Vagina (tissue), 2 donors: ENCODE measurements at places on chromosomes 2 and 18. TPM values are rescaled to one million over a fixed set of nuclear protein-coding genes. Genes with fewer than 3 reads are reported as not detected.

GRCh38 chr2:100902817-100903405 lies 83.0 kb downstream of the NPAS2 start:
- peaks cover 20% of the 10 kb centered on the region for H3K4me1 ChIP-seq
- H3K27ac ChIP-seq, result no peak overlapping the region
- no peak overlapping the region for H3K4me3 ChIP-seq
- no peaks in the 10 kb centered on the region for H3K27me3 ChIP-seq
- DNase-seq, result no peak

GRCh38 chr2:230690439-230690838 lies 22.2 kb upstream of the CAB39 start:
- DNase-seq, result no peak
- H3K27me3 ChIP-seq, result no peaks in the 10 kb centered on the region
- no peak overlapping the region for H3K27ac ChIP-seq
- no peak overlapping the region for H3K4me3 ChIP-seq
- no peaks in the 10 kb centered on the region for H3K4me1 ChIP-seq

- H3K4me3 ChIP-seq, result no peak overlapping the region
- H3K36me3 ChIP-seq, result no peaks in the 10 kb centered on the region
- no peak for DNase-seq
- H3K27me3 ChIP-seq, result no peaks in the 10 kb centered on the region
- no peaks in the 10 kb centered on the region for H3K4me1 ChIP-seq
Observed at GRCh38 chr2:45156605-45157004, 147.4 kb upstream of the SIX2 start.

DNA sequence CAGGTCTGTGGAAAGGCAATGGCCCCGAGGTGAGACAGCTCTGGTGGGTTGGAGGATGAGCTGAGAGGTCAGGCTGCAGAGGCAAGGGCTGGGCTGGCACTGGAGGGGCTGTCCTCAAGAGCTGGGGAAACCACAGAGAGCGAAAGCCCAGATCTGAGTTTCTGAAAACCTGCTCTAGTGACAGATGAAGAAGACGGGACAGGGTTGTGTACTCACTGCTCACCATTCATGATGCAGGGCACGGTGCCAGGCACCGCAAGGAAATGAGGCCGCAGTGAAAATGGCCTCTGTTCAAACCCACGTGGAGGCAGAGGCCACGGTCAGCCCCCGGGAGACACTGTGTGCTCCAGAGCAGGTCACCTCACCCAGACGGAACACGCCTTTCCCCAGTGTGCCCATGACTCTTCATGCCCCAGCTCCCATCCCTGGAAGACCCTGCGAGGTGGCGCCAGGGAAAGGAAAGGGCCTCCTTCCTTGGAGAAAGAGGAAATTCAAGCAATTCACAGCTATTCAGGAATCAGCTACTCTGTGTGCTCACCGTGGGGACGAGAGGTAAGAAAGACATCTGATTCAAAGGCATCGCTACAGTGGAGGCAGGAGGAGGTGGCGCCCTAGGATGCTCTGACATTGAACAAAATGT lies 24.3 kb upstream of the ID2 start:
- no peak overlapping the region for H3K4me3 ChIP-seq
- no peaks in the 10 kb centered on the region for H3K27me3 ChIP-seq
- no peak for DNase-seq
- H3K27ac ChIP-seq, result no peak overlapping the region

DNA sequence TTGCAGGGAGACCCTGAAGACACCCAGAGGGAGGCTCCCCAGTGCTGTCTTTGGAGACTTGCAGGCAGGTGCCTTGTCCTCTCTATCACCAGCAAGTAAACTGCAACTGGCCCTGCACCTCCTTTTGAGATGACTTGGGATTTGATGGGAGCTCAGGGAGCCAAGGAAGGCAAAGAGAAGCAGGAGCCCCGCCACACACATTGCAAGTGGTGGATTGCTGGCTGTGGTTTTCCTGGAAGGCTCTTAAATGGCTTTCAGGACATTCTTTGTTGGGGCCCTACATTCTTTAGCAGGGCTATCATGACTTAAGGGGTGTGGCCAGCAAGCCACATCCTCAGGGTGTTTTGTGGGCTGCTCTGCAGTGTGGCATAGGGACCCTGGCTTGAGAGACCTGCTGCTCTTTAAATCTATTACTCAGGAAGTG lies 39.9 kb upstream of the CDC42EP3 start:
- no peaks in the 10 kb centered on the region for H3K4me1 ChIP-seq
- H3K36me3 ChIP-seq, result no peaks in the 10 kb centered on the region
- H3K4me3 ChIP-seq, result no peak overlapping the region
- no peak overlapping the region for H3K27ac ChIP-seq

- no peaks in the 10 kb centered on the region for H3K27me3 ChIP-seq
- DNase-seq, result no peak
- no peak overlapping the region for H3K4me3 ChIP-seq
- H3K36me3 ChIP-seq, result no peaks in the 10 kb centered on the region
- no peak overlapping the region for H3K27ac ChIP-seq
Observed at GRCh38 chr2:149068996-149069888, 30.7 kb downstream of the LYPD6B start.

- H3K4me1 ChIP-seq, result no peaks in the 10 kb centered on the region
- no peaks in the 10 kb centered on the region for H3K36me3 ChIP-seq
- H3K27ac ChIP-seq, result no peak overlapping the region
Observed at GRCh38 chr18:22191923-22192322, 22.5 kb downstream of the GATA6 start.

- DNase-seq, result no peak
- H3K4me1 ChIP-seq, result peaks cover 55% of the 10 kb centered on the region
- H3K27me3 ChIP-seq, result no peaks in the 10 kb centered on the region
- no peak overlapping the region for H3K4me3 ChIP-seq
- peak overlapping the region; percentile 1 for H3K27ac ChIP-seq
Observed at GRCh38 chr18:75200605-75201280, 8.2 kb downstream of the PTGR3 start.

The GALR1 gene
- total RNA-seq, result 0.98 TPM

DNA sequence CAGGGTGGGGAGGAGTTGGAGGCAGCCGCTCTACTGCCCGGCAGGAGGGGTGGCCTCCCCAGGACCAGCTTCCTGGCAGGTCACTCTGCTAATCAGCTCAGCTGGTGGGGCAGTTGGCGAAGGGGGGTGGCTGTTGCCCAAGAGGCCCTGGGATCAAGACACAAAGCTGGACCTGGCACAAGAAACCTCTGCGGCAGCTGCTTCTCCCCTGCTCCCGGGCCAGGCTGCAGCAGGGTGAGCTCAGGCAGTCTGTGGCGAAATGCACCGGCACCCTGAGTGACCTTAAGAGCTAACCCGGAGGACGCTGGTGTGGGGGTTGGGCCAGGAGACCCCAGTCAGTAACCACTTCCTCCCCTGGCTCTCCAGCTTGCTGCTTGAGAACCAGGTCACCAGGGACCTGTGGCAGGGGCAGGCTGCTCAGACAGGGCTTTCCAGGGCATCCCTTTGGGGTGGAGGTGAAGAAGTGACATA lies 31.1 kb downstream of the TOGARAM2 start:
- H3K27me3 ChIP-seq, result no peaks in the 10 kb centered on the region
- peaks cover 28% of the 10 kb centered on the region for H3K4me1 ChIP-seq
- H3K27ac ChIP-seq, result peak overlapping the region; percentile 56
- DNase-seq, result no peak
- H3K36me3 ChIP-seq, result no peaks in the 10 kb centered on the region

The NOTO gene
- total RNA-seq, result not detected

The IL37 gene
- not detected for total RNA-seq

The TDRD15 gene
- total RNA-seq, result not detected

DNA sequence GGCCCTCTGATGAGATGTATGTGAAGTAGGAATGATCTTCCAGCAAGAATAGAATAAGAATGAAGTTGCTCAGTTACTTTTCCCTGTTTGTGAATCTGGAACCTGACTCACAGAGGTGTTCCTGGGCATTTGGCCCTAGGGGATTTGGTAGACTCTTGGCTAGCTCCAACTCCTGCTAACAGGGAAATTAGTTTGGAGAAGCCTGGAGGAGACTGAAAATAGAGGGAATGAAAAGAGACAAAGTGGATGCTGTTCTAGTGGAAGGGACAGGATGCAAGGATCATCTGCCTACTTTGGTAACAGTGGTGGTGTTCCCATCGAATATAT lies 19.6 kb downstream of the TMEM17 start:
- H3K36me3 ChIP-seq, result no peaks in the 10 kb centered on the region
- H3K4me1 ChIP-seq, result peaks cover 41% of the 10 kb centered on the region
- no peak for DNase-seq
- no peak overlapping the region for H3K4me3 ChIP-seq
- H3K27me3 ChIP-seq, result no peaks in the 10 kb centered on the region
- peak overlapping the region; percentile 37 for H3K27ac ChIP-seq

The ASB18 gene
- not detected for total RNA-seq

GRCh38 chr2:120877409-120877808 lies 141.7 kb downstream of the GLI2 start:
- no peak overlapping the region for H3K4me3 ChIP-seq
- H3K27ac ChIP-seq, result no peak overlapping the region
- DNase-seq, result no peak

DNA sequence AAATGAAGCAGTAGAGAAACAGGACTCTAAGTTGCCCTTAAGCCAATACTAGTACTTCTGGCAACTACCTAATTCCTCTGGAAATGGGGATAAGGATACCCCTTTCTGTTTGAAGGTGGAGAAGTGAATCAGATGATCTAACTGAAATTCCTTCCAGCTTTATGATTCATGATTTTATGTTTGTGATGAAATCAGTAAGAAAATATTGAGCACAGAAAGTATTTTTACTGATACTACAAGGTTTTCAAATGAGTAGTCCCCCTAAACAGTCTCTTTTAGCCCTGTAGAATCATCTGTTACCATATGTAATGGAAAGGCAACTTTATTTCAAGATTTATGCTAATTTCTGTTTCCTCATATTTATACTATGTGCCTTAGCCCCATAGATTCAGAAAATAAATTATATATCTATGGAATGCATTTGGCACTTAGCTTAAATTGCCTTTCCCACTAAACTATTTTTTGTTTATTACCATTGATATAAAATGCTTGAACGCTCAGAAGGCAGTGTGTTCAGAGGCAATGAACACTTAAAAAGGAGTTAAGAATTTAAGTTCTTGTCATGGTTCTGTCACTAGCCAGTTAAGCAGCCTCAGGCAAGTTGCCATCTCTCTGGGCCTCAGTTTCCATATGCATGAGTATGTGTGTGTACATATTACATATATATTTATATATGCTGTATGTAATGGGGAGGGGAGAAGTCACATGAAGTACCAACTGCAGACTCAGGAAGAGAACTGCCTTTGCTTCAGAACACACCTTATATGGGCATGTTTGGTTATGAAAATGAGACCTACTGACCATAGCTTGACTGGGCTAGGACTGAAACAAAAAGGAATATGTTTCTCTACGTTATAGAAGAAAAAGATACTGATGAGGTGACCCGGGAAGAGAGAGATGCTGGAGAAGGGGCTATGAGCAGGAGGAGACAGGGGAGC lies 97.7 kb downstream of the CDC42EP3 start:
- no peak overlapping the region for H3K27ac ChIP-seq
- no peak for DNase-seq

The GNLY gene
- 3.2 TPM for total RNA-seq

The IL1RL1 gene
- total RNA-seq, result 10.6 TPM

The SEPTIN10 gene
- 107 TPM for total RNA-seq

DNA sequence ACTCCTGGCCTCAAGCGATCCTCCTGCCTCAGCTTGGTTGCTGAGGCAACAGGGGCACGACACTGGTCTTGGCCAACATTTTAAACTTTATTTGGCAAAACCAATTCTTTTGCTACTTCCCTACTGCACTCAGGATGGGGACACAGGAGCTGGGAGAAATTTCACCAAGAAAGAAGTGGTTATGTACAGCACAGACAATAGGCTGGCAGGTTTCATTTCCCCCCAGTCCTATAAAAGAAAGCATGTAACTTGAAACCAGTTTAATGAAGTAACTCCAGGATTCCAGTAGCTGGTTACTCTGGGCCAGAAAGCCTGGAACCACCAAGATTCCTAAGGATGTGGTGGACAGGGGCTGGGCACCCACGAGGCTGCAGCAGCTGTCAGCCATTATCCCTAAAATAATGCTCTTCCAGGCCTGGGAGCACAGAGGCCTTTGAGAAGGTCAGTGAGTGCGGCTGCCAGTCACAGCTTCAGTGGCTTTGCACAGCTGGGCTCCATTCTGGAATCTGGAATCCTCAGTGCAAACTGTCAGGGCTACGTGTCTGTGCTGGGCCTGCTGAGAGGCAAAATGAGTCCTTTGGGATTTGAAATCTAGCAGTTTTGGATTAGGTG lies 142.3 kb upstream of the ITGA6 start:
- no peak for DNase-seq
- H3K27ac ChIP-seq, result no peak overlapping the region
- H3K27me3 ChIP-seq, result no peaks in the 10 kb centered on the region
- H3K4me3 ChIP-seq, result no peak overlapping the region

DNA sequence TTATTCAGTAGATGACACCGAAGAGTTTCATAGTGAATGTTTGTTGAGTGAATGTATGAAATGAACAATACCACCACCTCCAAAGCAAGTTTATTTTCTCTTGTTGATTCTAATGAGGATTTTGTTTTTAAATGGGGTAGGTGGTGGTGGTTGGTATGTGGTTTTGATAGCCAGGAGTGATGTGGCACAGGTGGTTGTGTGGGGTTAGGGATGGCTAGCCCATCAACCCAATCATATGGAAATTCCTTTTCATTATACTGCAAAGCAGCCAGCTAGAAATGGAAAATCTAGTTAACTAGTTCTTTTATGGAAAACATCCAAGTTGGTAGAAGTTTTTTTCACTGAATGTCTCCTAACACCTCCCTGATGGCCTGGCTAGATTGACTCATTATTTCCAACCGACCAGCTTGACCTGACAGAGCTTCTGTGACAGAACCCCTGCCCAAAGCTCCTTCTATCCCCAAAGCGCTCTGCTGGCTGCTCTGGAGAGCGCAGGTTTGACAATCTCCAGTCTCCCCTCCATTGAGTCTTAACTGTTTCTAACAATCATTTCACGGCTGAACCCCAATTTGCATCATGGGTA lies 376.9 kb downstream of the MTX2 start:
- H3K4me1 ChIP-seq, result no peaks in the 10 kb centered on the region
- no peaks in the 10 kb centered on the region for H3K36me3 ChIP-seq
- H3K27me3 ChIP-seq, result no peaks in the 10 kb centered on the region
- no peak overlapping the region for H3K4me3 ChIP-seq
- no peak overlapping the region for H3K27ac ChIP-seq
- DNase-seq, result no peak

The CAPN10 gene
- 14.2 TPM for total RNA-seq

DNA sequence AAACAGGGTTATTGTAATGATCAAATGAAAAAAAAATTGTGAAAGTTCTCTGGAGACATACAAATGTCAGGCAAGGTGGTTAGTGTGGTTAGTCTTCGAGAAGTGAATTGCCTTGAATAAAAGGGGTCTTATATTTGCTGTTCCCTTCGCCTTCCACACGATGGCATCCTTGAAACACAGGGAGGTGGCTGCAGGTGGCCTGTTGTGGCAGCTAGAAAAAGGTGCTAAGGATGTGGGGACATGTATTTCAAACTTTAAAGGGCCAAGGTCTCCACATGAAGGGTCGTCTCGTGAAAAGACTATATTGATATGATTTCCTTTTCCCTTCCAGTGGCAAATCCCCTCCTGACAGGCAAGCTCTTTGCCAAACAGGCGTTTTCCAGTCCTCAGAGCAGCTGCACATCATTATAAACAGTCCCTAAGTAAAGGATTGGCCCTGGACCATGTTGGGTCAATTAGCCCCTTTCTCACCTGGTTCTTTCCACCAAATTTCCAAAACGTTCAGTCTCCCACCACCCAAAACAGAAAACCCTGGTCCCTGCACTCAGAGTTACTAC lies 68.5 kb downstream of the COPS8 start:
- no peaks in the 10 kb centered on the region for H3K27me3 ChIP-seq
- no peak overlapping the region for H3K4me3 ChIP-seq
- DNase-seq, result no peak
- peaks cover 34% of the 10 kb centered on the region for H3K4me1 ChIP-seq
- no peaks in the 10 kb centered on the region for H3K36me3 ChIP-seq
